ENCODE measurements at places on chromosomes 3 and 15.

- DNase-seq = no peak
Observed at GRCh38 chr3:24235121-24235520, 259.5 kb downstream of the THRB start.

DNA sequence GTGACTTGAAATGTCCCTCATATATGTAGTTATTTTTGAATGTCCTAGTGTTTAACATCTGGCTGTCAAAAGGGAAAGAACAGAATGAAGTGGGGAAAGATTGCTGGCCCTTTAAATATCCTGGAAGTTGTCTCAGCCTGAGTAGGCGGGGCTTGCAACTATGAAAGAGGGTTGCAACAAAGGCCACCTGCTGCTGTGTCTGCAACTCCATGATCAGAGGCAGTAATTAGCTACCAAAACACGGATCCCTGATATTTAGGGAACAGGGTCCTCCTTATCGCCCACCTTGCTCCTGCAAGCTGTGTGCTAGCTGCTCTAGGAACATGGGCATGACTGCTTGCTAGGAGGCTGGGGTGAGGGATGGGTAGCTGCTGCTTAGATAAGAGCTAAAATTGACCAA lies 100.2 kb upstream of the CFAP20DC start:
- no peak for DNase-seq

DNA sequence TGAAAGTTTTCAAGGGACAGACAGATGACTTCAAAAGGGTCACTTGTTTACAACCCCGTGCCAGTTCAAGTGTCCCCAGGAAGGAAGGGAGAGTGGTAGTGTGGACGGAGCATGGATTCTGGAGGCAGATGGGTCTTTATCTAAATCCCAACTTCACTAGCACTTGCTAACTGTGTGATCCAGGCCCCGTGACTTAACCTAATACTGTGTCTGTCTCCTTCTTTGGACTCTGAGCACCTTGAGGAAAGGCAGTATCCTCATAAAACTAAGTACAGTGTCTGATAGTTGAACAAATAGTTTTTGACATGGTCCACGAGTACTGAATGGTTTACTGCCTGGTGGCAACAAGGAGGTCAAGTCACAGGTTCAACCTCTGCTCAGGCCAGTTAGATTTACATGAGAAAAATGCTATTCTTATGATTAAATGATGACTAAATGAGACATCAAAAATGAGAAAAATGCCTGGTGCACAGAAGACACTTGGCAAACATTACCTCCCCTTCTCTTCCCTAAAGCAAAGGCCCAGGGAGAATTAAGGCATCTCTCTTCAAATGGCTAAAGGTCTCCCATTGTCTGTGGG lies 48.9 kb downstream of the ABCC5 start:
- no peak for DNase-seq

- no peak for DNase-seq
Observed at GRCh38 chr3:54982807-54983206, 54.9 kb upstream of the LRTM1 start.

DNA sequence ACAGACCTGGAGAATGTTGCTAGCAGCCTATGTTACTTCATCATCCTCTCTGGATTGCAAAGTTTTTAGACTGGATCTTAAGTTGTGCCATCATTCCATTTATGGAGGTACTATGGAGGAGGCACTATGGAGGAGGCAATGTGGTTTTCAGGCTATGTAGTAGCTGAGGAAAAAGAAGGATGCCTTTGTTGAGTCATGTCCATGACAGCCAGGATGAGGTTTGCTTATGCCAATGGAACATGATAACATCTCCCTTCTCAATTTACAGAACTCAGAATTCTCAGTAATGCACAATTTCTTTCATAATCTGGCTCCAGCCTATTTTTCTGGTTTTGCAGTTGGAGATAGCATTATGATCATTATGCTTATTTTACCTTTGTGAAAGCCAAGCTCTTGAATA lies 65.9 kb upstream of the TMEM108 start:
- no peak for DNase-seq

- peak; percentile 38 for DNase-seq
Observed at GRCh38 chr3:171770689-171771620, 39.3 kb downstream of the PLD1 start.

DNA sequence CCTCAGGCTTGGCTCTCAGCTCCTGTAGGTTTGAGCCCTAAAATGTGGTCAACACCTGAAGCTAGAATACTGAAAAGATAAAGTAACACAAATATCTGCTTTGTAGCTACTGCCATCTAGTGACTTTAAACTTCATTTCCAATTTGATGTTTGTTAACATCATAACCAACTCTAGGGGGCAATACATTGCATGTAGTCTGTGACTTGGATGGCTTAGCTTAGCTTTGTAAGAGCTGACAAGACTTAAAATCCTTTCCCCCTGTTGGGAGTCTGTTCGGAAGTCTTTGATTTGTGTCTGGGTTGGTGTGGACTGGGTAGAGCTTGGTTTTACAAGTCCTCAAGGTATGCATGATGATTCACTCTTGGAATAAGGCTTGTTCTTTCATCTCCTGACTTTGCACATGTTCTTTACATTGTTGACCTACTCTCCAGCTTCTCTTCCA lies 51.7 kb downstream of the SCN11A start:
- DNase-seq = peak; percentile 40

GRCh38 chr3:127667119-127667681 lies 5.6 kb upstream of the ABTB1 start:
- DNase-seq = no peak

- no peak for DNase-seq
Observed at GRCh38 chr3:14774431-14774830, 44.3 kb upstream of the FGD5 start.
